T-helper 1 cell (primary cell): ENCODE measurements at places on chromosomes 12 and 14.

DNA sequence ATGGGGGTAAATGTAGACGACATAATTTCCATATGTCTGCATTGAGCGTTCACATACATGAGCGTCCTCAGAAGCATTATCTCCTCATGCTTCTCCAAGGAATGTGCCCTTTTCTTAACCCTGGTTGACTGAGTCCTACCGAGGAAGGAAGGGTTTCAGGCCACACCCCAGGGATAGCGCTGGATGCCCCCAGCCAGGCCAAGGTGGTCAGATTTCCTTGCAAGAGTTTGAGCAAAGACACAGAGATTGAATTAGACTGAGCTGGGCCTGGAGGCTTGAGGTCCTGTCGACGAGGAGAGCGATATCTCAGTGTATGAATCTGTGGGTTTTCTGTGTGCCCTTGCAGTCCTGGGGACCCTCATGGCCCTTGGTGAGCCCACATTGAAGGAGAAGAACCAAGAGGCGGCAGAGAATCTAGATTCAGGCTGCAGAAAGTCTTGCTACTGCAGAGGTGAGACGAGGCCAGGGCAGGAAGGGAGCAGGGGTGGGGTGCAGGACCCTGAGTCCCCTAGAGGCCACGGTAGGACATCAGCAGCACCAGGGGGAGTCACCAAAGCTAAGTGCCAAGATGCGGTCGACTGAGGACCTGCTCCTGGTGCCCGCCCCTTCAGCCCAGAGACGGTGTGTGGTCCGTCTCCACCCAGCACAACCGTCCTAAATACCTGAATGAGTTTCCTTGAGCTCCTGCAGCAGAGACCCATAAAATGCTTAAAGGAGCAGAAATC, 94.7 kb upstream of the DIO3 start:
- no peak for DNase-seq

- no peak for DNase-seq
Observed at GRCh38 chr14:39099748-39100147, 3.3 kb downstream of the SEC23A start.

GRCh38 chr12:104758771-104759170, 199.3 kb downstream of the SLC41A2 start:
- no peak for DNase-seq

GRCh38 chr14:105102893-105103292, 37.7 kb upstream of the GPR132 start:
- no peak for DNase-seq

DNA sequence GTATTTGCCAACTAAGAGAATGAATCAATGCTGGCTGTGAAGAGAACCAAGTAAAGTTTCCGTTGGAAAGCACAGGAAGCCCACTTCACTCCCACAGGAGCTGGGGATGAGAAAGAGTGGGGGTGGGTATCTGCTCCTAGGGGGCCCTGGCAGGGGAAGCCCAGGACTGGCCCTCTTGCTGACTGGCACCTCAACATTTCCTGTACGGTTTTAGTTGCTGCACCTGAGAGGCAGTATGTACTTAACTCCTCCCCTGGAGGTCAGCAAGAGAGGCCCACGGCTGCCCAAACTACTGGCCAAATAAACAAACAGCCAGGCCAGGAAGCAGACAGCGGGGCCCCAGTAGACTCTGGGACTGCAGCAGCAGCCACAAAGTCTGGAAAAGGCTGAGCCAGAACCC, 33.8 kb upstream of the VWF start:
- no peak for DNase-seq

DNA sequence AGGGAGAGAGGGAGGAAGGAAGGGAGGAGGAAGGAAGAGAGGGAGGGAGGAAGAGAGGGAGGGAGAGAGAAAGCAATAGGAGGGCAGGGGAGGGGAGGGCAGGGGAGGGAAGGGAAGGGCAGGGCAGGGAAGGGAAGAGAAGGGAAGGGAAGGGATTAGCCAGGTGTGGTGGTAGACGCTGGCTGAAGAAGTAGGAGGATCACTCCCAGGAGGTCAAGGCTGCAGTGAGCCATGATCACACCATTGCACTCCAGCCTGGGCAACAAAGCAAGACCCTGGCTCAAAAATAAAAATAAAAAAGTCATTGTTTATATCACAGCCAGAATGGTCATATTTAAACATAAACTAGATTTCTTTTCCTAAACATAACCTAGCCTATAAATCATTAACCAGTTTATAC, 20.4 kb upstream of the EEA1 start:
- no peak for DNase-seq

DNA sequence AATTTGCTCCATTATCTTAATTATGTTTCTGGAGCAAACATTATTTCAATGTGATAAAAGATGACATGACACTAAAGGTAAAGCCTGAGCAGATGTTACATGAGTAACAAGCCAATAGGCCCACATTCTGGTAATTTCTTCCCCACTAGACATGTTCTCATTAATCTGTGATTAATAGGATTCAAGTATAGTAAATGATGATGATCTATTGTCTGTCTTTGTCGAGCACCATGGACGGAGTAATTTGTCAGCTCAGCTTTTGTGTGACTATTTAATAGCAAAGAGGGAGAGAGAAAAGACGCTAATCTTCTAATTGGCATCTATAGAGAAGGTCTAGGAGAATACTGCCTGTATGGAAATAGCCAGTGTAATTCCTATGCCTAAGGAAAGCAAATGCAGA, 62.2 kb upstream of the INSM2 start:
- DNase-seq: no peak

- no peak for DNase-seq
Observed at GRCh38 chr12:63846238-63846967, 1.9 kb downstream of the SRGAP1 start.

DNA sequence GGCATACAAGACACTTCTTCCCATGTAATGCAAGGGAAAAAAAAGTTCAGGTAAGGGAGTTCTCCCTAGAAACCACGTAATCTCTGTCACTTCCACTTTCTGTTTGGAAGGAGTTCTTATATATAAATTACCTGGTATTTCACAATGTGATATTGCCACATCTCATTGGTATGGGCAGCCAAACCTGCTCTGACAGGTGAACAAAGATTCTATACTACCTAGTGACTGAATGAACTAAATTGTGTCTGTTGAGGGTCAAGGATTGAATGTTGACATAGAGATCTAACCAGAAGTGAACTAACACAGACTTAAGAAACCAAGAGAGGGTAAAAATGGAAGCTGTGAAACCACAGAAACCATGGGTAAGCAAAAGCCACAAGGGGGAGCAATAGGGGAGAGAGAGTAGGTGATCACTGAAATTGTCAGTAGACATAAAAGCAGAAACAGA, 161.3 kb downstream of the RPL10L start:
- no peak for DNase-seq

DNA sequence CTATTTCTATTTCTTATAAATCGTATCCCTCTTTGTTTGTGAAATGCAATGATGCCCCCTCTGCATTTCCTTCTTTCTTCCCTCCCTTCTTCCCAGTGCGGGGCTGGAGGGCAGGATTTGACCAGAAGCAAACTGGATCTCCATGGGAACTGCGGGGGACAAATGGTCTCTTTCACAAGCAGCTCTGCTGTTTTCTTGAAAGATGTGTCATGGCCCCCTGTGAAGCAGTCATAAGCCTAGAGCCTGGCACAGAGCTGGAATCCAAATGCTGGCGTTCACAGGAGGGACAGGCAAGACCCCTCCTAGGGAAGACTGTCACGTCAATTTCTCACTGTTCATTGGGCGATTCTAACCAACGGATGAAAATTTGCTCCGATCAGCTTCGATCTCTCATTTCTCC, 203.5 kb upstream of the NOS1 start:
- no peak for DNase-seq

- DNase-seq: no peak
Observed at GRCh38 chr12:75760573-75761294, 249.3 kb upstream of the KRR1 start.

- no peak for DNase-seq
Observed at GRCh38 chr14:89085737-89086382, 261.4 kb downstream of the TTC8 start.

DNA sequence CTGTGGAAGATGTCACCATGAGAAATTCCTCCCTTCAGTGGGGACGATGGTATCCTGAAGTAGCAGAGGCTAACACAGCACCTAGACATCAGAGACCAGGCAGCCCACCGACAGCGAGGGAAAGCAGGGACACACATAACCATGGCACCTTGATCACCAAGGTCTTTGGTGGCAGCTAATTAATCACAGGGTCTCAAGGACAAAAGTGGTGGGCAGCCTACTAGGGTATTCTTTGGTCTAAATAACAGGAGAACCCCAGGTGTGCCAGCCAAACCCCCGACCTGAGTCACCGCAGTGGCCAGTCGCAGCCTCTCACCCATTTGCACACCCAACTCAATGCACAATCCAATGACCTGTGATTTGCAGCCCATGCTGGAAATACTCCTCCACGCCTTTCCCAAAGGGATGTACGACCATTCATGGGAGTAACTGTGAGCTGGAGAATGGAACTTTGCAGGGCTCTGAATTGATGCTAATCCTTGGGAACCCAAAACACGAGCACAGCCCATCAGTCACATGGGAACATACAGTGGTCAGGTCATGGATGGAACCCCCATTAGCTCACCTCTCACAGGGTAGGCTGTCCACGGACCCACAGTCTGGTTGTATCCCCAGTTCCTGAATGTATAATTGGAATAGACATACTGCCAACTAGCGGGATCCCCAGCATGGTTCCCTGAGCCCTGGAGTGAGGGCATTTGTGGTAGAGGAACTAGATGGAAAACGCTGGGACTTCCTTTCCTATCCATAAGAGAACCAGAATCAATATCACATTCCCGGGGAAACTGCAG, 58.7 kb upstream of the C14orf180 start:
- no peak for DNase-seq
